ENCODE measurements at places on chromosomes 12 and 14. TPM values are rescaled to one million over a fixed set of nuclear protein-coding genes. Genes with fewer than 3 reads are reported as not detected.

EFS gene
- total RNA-seq, result 59.3 TPM

WASHC3 gene
- total RNA-seq, result 19.2 TPM

XRCC3 gene
- 35.2 TPM for total RNA-seq

INSM2 gene
- 0.12 TPM for total RNA-seq

OR9K2 gene
- not detected for total RNA-seq

PTCSC3 gene
- not detected for total RNA-seq

MAGOHB gene
- 57.6 TPM for total RNA-seq

DNA sequence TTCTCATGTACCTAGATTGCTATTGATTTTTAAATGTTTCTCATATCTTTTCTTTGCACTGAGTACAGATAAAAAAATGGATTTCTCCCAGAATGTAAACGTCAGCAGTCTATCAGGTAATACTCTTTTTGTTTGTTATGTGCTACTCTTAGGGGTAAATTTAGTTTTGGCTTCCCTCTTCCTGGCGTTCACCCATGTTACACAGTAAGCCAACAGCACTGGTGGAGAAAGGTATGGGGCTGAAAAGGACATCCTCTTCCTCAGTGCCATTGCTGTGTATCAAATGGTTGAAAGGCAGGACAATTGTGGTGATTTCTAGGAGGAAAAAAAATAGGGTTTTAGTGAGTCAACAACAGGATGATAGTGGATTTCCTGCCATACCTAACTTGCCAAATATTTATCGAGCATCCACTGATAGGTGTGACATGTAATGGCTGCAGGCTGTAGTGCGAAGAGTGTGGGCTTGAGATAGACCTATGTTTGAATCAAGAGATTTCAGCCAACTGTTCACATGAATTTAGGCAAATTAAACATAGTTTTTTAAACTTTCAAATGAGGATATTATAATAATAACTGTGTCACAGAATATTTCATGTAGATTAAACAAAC is 7.5 kb downstream of the KLRF2 start:
- peak overlapping the region; percentile 35 for H3K27ac ChIP-seq
- DNase-seq, result no peak
- no peaks in the 10 kb centered on the region for H3K36me3 ChIP-seq
- H3K4me3 ChIP-seq, result no peak overlapping the region
- no peaks in the 10 kb centered on the region for H3K27me3 ChIP-seq

GRCh38 chr12:54933376-54933775 is 51.2 kb downstream of the TESPA1 start:
- no peaks in the 10 kb centered on the region for H3K36me3 ChIP-seq
- peak overlapping the region; percentile 63 for H3K27ac ChIP-seq
- H3K4me3 ChIP-seq, result no peak overlapping the region
- DNase-seq, result no peak

DNA sequence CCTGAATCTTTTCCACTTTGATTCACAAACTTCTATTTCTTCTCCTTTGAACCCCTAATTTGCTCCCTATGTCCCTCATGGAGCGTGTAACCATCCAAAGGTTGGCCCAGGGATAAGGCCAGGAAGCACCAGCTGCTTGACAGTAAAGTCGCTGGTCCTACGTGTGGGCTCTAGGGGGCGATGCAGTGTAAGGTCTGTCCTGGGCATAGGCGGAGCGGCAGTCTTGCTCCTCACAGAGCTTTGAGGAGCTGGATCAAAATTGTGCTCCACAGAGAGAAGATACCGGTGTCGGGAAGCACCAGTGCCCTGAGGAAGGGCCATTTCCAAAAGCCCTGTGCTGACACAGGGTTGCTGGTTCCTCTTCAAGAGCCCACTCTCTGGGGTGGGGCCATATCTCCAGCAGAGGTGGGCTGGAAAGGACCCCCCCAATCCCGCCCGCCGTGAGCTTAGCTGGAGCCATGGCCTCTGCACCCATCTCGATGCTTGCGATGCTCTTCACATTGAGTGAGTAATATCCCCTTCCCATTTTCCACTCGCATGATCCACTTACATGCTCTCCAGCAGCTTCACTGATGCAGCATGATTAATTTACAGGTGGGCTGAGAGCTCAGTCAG is 49.9 kb upstream of the OR4E1 start:
- H3K36me3 ChIP-seq, result no peaks in the 10 kb centered on the region
- DNase-seq, result no peak
- no peak overlapping the region for H3K4me3 ChIP-seq
- H3K4me1 ChIP-seq, result no peaks in the 10 kb centered on the region

GRCh38 chr14:24058260-24058950 is 6.6 kb downstream of the CARMIL3 start:
- H3K27me3 ChIP-seq, result peaks cover 10% of the 10 kb centered on the region
- DNase-seq, result no peak
- H3K27ac ChIP-seq, result no peak overlapping the region
- H3K4me3 ChIP-seq, result peak overlapping the region; percentile 52
- peaks cover 4% of the 10 kb centered on the region for H3K4me1 ChIP-seq

DNA sequence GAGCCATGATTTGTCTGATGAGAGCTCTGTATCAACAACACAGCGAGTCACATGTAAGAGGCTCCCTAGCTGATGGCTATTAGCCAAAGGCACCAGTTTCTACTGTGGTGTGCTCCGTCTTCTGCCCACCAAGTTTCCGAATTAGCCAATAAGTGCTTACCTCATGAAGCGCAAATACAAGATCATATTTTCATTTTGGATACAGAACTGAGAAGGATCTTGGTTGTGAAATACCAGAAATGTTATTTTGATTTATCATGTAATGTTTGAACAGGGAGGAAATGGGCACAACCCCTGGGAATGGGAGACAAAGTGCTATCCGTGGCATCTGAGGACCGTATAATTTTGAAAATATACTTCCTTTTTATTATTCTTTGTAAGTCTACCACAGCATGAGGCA is 234.3 kb downstream of the DACT1 start:
- no peaks in the 10 kb centered on the region for H3K27me3 ChIP-seq
- H3K4me1 ChIP-seq, result peaks cover 20% of the 10 kb centered on the region
- no peak overlapping the region for H3K4me3 ChIP-seq
- H3K36me3 ChIP-seq, result no peaks in the 10 kb centered on the region
- no peak overlapping the region for H3K27ac ChIP-seq

GRCh38 chr14:73889376-73889775 is 2.7 kb downstream of the ZNF410 start:
- H3K4me1 ChIP-seq, result peaks cover 37% of the 10 kb centered on the region
- no peak for DNase-seq
- peak overlapping the region; percentile 17 for H3K27ac ChIP-seq
- peak overlapping the region; percentile 33 for H3K4me3 ChIP-seq
- H3K36me3 ChIP-seq, result peaks cover 12% of the 10 kb centered on the region

DNA sequence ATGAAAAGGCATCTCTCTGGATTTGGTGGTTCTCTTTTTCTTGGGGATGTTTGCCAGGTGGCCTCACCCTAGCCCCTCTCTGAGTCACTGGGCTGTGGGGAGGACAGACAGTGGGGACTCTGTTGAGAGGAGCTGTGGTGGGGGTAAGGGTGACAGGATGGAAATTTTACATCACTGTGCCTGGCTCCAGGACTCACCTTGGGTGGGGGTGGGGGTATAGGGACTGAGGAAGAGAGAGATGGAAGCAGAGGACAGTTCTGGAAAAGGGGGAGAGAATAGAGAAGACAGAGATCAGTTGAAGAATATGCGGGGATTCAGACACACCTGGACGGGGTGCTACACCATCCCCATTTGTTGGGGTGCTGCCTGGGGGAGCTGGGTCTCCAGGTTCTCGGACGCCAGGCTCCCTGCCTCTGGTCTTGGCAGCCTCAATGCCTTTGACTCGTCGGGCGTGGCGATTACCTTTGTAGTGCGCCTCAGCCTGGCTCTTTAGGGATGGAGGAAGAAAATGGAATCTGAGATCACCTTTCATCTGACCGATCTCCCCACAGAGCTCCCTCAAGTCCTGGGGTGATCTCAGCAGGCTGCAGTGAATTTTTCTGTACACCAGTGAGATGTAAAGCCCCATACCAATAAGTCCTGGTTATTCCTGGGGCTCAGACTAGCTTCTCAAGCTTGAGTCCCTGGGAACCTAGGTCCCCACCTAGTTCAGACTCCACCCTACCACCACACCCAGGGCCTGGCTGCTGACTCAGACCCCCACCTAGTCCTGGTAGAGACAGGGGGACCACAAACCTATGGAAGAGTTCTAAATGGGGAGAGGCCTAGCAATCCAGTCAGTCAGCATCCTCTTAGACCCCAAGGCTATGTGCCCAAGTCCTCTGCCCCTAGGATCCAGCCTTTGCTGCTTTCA is 9.6 kb upstream of the GPR84 start:
- peaks cover 13% of the 10 kb centered on the region for H3K36me3 ChIP-seq
- H3K4me1 ChIP-seq, result peaks cover 31% of the 10 kb centered on the region
- no peak for DNase-seq
- H3K27ac ChIP-seq, result no peak overlapping the region
- peaks cover 2% of the 10 kb centered on the region for H3K27me3 ChIP-seq

- H3K4me3 ChIP-seq, result no peak overlapping the region
- peaks cover 8% of the 10 kb centered on the region for H3K36me3 ChIP-seq
- peaks cover 23% of the 10 kb centered on the region for H3K4me1 ChIP-seq
- H3K27me3 ChIP-seq, result no peaks in the 10 kb centered on the region
- no peak for DNase-seq
Measured at GRCh38 chr12:120890963-120891362, 13.2 kb downstream of the SPPL3 start.

DNA sequence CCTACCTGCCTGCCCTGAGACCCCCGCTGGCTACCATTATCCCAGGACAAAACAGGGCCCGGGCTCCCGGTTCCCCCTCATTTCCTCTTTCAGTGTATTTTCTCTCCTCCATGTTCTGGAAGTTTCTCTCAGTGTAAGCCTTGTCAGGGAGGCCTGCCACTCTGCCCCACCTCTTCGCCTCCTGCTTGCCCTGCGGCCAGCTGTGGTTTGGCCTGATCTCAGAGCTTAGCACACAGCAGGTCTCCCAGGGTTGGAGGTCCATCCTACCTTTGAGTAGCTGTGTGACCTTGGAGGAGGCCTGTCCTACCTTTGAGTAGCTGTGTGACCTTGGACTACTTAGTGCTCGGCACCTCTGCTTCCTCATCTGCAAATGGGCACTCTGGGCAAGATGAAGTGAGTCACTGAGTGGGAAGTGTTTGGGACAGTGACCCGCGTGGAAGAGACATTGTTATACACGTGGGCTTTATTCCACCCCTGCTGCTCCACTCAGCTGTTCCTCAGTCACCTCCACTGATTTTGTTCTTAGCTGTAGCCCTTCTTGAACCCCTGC is 212.7 kb downstream of the ZFP36L1 start:
- no peak for DNase-seq
- H3K36me3 ChIP-seq, result peaks cover 26% of the 10 kb centered on the region
- H3K27me3 ChIP-seq, result no peaks in the 10 kb centered on the region

GRCh38 chr12:53050426-53051057 is 677 bp downstream of the TNS2 start:
- H3K36me3 ChIP-seq, result no peaks in the 10 kb centered on the region
- H3K4me3 ChIP-seq, result peak overlapping the region; percentile 70
- no peak overlapping the region for H3K27ac ChIP-seq
- DNase-seq, result no peak
- peaks cover 50% of the 10 kb centered on the region for H3K4me1 ChIP-seq

GRCh38 chr14:65496178-65496993 is 83.9 kb downstream of the FUT8 start:
- H3K36me3 ChIP-seq, result peaks cover 5% of the 10 kb centered on the region
- H3K4me3 ChIP-seq, result no peak overlapping the region
- peak overlapping the region; percentile 35 for H3K27ac ChIP-seq
- DNase-seq, result no peak

DNA sequence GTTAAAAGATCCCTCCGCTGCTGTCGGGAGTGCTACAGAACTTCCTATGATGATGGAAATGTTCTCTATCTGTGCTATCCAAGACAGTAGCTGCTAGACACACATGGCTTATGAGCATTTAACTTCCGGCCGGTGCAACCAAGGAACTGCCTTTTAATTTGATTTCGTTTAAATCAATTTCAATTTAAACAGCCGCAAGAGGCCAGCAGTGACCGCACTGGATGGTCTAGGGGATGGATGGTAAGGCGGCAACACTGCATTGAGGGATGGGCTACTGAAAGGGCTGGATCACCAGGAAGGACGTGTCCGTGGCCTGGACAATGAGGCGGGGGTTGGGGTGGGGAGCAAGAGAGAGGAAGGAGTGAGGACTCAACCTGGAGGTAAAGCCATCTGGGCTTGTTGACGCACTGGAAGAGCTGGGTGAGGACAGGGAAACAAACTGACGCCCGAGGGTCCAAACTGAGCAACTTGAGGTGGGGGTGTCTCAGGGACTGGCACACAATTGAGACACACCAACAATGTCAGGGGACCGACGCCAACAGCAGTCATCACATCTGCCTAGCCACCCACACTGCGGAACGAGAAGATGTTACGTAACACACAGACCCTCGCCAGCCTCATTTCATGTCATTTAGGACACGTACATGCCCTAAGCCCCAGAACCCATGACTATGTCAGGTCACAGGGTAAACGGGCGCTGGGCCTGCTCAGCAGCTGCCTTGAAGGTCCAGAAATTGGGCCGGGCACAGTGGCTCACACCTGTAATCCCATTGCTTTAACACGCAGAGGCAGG is 57.6 kb downstream of the SCARB1 start:
- no peak for DNase-seq
- H3K27ac ChIP-seq, result no peak overlapping the region
- no peaks in the 10 kb centered on the region for H3K4me1 ChIP-seq
- peaks cover 9% of the 10 kb centered on the region for H3K36me3 ChIP-seq

DNA sequence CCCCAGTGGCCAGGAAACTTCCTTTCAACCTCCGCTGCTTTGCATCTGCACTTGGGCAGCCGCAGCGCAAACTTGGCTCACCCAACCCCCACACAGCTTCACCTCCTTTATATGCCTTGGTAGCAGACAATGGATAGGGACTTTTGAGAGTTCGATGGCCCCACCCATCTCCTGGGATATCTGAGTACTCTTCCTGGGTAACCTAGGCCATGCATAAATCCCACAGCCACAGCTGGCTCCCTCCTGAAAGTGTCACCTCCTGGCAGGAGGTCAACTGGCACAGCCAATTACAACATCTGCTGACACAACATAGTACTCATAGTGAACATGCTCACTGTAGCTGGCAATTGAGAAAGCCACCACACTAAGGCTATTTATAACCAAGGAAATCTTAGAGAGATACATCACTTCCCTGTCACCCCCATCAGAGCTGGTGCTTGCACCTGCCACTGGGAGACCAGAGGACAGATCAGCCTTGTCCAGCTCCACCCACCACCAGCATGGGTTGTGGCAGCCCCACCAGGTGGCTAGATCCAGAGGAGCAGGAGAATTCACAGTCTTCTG is 410.0 kb downstream of the SYT1 start:
- DNase-seq, result no peak
- no peak overlapping the region for H3K4me3 ChIP-seq
- H3K36me3 ChIP-seq, result peaks cover 9% of the 10 kb centered on the region
- H3K27me3 ChIP-seq, result no peaks in the 10 kb centered on the region

All from type B pancreatic cell (in vitro differentiated cells).